ENCODE measurements at places on chromosomes 16 and 17. TPM values are rescaled to one million over a fixed set of nuclear protein-coding genes. Genes with fewer than 3 reads are reported as not detected.
A peak's percentile ranks its signal among the peaks of the same experiment; 100 is the strongest.

GRCh38 chr17:4045487-4045886, 81.2 kb upstream of the ATP2A3 start:
- no peaks in the 10 kb centered on the region for H3K27me3 ChIP-seq
- H3K4me3 ChIP-seq = no peak overlapping the region

DNA sequence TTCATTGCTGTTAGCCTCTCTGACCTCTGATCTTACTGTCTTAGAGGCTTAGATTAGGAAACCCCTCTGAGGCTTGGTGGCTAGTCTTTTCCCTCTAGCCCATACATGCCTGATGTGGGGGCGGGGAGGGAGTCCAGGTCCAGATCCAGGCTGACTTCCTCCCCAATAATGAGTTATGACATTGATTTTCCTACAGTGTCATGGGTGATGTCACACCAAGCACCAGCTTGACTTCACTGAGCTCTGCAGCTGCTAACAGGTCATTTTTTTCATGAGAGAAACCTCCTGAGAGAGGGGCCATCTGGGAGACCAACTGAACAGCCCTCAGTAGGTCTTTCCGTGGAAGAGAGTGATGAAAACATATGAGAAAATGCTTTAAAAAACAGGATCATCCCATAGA, 180.2 kb upstream of the N4BP1 start:
- DNase-seq = no peak
- no peaks in the 10 kb centered on the region for H3K27me3 ChIP-seq
- H3K4me3 ChIP-seq = no peak overlapping the region
- no peaks in the 10 kb centered on the region for H3K4me1 ChIP-seq
- no peaks in the 10 kb centered on the region for H3K36me3 ChIP-seq
- H3K27ac ChIP-seq = no peak overlapping the region

CCL11 gene
- total RNA-seq = not detected

GRCh38 chr16:84503751-84504395, 586 bp downstream of the MEAK7 start:
- DNase-seq = peak; percentile 64
- H3K4me1 ChIP-seq = peaks cover 66% of the 10 kb centered on the region
- H3K27me3 ChIP-seq = no peaks in the 10 kb centered on the region
- H3K4me3 ChIP-seq = peak overlapping the region; percentile 92
- H3K36me3 ChIP-seq = 0 out of 2 replicates have a peak, but pooled peaks cover 8% of the 10 kb centered on the region

DNA sequence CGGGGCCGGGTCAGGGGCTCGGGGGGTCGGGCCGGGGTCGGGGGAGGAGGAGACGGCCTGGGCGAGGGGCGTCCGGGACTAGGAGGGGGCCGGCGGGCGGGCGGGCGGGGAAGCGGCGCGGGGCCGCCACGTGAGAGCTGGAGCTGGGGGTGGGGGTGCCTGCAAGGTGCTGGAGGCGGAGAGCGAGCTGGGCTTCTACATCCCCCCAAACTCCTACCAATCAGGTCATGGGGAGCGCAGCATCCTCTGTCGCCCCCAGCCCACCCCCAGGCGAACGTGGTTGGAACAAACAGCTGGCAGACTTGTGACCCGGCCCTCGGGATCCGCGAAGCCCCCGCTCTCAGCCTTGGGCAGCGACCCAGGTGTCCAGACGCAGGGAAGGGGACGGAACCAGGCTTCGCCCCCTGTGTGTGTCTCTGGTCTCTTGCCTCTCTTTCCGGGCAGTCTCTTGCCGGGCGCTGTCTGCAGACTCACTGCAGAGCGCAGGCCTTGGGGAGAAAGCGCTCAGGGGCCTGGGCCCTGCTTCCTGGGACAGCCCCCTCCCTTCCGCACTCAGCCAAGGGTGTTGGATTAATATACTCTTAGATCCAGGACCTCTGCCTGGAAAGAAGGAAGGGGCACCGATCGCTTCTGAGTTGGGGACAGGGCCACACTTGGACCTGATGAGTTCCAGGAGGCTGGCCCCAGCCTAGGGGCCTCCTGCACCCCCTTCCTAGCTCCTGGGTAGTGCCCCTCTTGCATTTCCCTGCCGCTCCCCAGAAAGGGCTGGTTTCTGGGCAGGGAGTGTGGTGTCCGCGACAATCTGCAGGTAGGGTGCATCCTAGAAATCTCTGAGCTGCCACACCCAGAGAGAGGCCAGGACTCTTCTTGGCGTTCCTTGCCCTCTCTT, 722 bp downstream of the RASL10B start:
- H3K27me3 ChIP-seq = 0 out of 2 replicates have a peak, but pooled peaks cover 6% of the 10 kb centered on the region
- no peak for DNase-seq
- no peak overlapping the region for H3K27ac ChIP-seq
- no peak overlapping the region for H3K4me3 ChIP-seq
- peaks cover under 1% of the 10 kb centered on the region for H3K4me1 ChIP-seq

ZACN gene
- not detected for total RNA-seq

DNA sequence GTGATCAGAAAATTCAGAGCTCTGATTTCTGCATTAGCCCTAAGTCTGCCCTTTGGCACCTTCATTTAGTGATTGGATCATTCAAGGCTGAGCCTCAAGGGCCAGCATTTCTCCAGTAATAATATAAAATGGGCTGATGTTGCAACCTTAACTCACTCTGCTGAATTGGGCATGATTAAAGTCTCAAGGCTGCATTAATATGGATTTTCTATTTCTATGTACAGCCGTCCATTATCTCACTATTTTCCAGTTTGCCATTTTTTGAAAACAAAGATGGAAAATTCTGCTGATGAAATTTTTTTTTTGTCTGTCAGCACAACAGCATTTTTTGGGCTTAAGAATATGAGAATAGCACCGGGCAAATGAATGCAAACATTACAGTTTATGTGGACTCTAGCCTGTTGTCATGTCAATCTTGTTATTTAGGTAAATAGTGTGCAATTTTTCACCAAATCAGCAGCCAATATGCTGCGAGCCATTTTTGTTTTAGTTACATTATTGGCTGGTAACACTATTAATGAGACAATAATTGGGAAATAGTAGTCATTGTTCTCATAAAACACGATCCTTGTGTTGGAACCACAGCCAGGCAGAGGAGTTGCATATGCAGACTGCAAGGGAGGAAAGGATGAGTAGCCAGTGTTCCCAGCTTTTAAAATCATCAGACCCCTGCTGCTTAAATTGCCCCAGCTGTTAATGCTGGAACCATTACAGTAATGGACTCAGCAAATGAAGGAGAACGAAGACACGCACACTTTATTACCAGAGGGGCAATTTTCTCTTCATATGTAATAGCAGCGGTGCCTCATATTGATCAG, 10.5 kb downstream of the FTO start:
- no peak overlapping the region for H3K27ac ChIP-seq
- H3K36me3 ChIP-seq = no peaks in the 10 kb centered on the region
- no peaks in the 10 kb centered on the region for H3K27me3 ChIP-seq
- DNase-seq = no peak
- H3K4me1 ChIP-seq = peaks cover 9% of the 10 kb centered on the region
- H3K4me3 ChIP-seq = no peak overlapping the region

Data from PC-9 (cell line).